NCI-H187 treated with DMSO at 0.1 percent for 48 hours (cell line): ENCODE measurements at places on chromosomes 16 and 17.

- DNase-seq = no peak
These were observed 1.5 kb downstream of the GSDMB start for GRCh38 chr17:39916918-39917317.

- DNase-seq = no peak
These were observed 1.6 kb upstream of the DUSP14 start for GRCh38 chr17:37488009-37488604.

- no peak for DNase-seq
These were observed 31.7 kb downstream of the SOCS1 start for GRCh38 chr16:11224096-11224893.

DNA sequence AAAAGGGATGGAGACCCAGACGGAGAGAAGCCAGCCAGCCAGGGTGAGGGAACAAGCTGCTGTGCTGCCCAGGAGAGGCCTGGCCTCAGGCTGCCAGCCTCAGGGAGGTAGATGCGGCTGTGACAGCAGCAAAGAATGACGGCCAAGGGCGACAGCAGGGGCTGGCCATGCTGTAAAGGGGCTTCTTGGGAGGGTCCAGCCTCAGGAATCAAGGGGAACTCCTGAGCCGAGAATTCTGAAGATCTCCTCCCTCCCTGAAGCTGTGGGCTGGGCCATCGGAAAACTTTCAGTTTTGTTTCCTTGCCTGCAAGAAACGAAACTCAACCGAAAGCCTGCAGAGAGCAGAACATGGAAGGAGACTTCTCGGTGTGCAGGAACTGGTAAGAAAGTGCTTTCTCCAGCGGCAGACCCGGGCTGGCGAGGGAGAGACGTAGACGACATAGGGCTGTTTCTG, at the start of gene XAF1:
TSS of gene XAF1 (plus strand) at position 316 of the 454 bp plus-strand sequence. CDS start at position 349, 33 bp downstream.
- no peak for DNase-seq

DNA sequence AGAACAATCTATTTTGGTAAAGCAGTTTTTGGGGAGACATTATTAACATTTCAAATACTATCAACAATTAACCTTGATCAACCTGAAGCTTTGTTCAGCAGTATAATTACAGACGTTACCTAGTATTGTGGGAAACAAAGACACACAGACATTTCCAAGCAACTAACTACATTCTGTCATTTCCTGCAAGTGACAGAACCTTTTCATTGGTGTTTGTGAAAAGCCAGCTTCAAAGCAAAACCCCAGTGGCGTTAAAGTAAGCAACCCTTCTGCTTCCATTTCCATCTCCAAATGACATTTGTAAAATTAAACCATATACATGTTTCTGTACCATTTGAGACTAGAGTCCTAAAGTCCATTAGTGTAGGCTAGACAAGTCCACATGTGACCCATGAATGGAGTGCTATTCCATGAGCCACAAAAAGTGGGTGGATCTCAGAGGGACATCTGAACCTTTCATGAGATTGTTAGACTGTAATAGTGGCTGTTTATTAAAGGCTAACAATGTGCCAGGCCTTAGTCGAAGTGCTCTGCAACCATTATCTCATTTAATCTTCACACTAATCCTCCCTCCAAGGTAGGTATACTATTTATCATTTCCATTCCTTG, 101.2 kb downstream of the SSH2 start:
- DNase-seq = no peak

- DNase-seq = no peak
These were observed 126.7 kb upstream of the FOXF1 start for GRCh38 chr16:86383488-86384262.

DNA sequence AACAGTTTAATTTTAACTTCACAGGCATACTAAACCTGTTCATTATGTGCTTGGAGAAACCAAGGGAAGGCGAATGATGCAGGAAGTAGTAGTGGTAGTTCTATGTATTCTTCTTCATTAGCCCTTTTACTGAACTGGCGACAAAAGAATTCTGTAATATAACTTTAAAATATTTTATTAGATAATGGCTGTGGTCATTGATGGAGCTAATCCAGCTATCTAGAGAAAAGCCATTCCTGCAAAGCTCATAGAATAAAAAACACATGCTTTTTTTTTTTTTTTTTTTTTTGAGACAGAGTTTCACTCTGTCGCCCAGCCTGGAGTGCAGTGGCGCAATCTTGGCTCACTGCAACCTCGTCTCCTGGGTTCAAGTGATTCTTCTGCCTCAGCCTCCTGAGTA, 23.5 kb downstream of the TANC2 start:
- no peak for DNase-seq

- no peak for DNase-seq
These were observed 18.7 kb downstream of the PTRH2 start for GRCh38 chr17:59688496-59688895.

DNA sequence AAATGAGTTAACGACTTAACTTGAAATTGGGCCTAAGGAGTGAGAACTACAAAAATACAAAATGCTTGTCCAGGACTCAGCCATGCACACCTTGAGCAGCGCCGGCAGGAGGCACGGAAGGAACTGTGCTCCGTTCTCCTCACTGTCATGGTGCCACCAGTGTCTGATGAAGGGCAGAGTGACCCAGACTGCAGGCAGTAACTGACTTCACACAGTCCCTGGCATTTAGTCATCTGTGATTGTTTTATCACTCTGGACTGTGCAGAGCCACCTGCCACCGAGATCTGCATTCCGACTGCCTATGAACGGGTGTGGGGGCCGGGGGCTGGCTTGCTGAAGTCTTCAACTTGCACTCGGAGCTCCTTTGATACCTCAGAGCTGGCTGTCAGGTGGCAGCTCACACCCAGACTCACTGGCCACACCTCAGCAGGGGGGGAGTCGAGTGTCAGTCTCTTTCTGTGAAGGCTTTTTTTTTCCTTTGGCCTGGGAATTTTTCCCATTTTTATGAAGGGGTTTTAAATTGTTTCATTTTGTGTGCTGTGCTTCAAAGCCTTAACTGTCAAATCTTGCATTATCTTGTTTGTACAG, 20.2 kb upstream of the ENDOV start:
- DNase-seq = no peak

- no peak for DNase-seq
These were observed 27.8 kb downstream of the TK2 start for GRCh38 chr16:66521951-66522771.

DNA sequence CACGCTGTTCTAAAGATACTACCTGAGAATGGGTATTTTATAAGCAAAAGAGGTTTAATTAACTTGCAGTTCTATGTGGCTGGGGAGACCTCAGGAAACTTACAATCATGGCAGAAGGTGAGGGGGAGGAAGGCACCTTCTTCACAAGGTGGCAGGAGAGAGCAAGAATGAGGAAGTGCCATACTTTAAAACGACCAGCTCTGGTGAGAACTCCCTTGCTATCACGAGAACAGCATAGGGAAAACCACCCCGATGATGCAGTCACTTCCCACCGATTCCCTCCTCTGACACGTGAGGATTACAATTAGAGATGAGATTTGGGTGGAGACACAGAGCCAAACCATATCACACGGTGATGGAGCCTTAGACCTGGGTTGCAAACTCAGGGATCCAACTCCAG, 317.5 kb upstream of the EEF2KMT start:
- DNase-seq = no peak

DNA sequence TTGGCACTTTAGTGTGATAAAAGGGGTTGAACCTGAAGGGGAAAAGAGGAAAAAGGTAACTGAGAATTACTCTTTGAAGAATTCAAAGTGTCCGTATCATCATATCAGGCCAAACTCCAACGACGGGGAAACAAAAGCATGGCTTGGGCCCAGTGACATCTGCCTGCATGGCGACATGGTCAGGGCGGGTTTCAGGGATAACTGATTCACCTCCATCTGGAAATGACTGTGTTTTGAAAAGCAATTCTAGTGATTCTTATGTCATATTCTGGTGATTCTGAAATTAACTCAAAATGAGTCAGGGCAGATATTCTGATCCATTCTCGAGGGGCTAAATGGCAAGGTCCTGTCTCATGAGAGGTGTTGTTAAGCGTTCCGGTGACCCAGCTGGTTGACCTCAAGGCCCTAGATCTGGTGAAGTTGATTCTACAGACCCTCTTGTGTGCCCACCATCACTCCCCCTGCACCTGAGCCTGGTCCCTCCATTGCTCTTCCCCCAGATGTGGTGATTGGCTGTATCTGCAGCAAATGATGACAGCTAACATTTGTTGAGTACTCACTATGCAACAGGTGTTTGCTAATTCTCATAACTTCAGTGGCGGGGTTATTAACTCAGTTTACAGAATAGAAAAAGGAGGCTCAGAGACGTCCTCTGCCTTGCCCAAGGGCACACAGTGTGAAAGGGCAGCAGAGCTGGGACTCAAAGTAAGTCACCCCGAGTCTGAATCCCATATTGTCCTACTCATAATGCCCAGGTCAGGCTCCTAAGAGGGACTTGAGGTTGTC, 251.8 kb downstream of the MAF start:
- no peak for DNase-seq

DNA sequence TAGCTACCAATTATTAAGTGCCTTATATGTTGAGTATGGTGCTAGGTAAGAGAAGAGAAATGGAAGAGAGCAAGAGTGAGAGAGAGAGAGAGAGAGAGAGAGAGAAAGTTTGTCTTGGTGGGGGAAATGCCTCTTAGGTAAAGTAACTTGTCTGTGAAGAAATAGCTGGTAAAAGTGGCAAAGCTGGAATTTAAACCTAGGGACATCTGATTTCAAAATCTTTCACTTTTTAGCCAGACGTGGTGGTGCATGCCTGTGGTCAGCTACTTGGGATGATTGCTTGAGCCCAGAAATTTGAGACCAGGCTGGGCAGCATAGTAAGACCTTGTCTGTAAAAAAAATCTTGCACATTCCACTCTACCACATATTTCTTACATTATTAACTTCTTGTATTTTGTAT, 23.0 kb upstream of the CDR2 start:
- no peak for DNase-seq

DNA sequence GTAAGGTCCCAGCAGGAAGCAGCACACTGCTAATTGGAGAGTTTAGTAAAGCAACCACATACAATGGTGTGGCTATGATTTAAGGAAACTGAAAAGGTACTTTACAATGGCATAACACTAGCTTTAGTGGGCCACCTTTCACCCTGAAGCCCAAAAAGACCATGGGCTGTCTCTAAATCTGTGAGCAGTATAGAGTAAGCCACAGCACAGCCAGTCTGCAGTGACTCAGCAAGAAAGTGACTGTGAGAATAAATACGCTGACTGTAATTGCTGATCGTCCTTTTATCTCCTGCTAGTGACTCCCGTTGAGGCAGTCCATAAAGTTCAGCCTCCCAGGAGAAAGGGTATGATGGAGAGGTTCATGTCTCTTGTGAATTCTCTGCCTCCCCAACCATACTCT, 679.8 kb upstream of the KIF2B start:
- DNase-seq = no peak

DNA sequence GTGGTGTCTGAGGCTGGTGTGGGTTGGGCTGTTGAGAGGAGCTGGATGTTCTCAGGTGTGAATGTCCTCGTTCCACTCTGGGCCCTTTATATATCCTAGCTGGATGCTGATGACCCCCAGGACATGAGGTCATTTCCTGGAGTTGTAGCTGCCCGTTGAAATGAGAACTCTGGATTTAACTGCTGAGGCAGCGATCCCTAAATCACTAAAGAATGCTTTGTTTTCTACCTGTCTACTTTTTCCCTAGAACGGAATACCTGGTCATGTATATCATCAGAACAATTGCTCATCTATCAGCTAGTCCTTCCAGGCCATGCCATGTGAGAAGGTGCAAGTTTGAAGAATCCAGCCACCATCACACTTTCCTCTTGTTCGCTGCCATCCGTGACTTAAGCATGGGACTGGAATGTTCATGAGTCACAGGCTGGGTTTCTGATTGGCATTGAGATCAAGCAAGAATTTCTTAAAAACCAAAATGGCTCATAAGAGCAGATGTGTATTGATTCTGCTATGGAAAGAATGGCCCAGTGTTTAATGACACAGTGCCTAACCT, at the start of gene KRTAP2-3:
TSS of gene KRTAP2-3 (minus strand) at position 63 of the 553 bp plus-strand sequence. CDS start 64 bp downstream, outside the sequence.
- no peak for DNase-seq

DNA sequence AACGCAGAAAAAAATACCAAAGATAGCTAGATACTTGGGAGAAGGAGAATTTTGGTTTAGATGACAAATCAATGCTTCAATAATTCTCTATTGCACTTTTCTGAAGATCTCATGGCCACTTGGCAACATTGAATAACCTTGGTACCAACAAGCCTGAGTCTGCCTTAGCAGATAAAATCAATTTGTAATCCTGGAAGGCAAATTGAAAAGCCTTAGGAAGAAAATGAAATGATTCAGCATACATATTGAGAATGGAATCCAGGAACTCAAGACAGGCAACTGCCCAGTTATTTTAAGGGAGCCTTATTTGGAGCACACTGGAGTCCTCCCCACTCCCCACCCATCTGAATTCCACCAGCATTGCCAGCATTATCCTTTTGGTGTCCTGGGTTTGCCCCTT, 109.3 kb upstream of the SOX9 start:
- DNase-seq = no peak

DNA sequence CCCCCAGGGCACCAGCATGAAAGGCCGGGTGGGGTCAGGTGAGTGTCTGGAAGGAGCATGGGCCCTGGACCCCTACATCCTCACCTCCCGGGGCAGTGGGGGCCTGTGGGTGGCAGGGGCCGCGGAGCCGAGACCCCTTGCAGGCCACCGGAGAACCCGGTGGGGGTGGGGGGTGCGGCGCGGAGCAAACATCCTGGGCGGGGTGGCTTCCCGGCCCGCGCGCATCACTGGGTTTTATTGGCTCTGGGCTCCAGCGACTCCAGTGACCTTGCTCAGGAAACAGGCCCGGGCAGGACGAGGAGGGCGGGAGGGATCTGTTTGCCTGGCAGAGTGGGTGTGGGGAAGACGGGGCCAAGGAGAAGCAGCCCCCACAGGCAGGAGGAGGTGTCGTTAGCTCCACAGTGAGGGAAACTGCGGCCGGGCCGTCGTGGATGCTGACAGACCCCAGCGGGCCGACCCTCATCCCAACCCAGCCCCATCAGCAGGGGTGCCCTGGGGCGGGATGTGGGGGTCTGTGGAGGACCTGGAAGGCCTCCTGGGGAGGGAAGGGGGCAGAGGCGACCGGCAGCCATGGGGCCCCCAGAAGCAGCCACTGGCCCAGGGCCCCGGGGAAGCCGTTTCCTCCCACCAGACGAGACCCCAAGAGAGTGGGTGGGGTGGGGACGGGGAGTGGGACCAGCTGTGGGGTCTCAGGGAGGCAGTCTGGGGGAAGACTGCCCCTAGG, 10.6 kb downstream of the SSTR5 start:
- no peak for DNase-seq

DNA sequence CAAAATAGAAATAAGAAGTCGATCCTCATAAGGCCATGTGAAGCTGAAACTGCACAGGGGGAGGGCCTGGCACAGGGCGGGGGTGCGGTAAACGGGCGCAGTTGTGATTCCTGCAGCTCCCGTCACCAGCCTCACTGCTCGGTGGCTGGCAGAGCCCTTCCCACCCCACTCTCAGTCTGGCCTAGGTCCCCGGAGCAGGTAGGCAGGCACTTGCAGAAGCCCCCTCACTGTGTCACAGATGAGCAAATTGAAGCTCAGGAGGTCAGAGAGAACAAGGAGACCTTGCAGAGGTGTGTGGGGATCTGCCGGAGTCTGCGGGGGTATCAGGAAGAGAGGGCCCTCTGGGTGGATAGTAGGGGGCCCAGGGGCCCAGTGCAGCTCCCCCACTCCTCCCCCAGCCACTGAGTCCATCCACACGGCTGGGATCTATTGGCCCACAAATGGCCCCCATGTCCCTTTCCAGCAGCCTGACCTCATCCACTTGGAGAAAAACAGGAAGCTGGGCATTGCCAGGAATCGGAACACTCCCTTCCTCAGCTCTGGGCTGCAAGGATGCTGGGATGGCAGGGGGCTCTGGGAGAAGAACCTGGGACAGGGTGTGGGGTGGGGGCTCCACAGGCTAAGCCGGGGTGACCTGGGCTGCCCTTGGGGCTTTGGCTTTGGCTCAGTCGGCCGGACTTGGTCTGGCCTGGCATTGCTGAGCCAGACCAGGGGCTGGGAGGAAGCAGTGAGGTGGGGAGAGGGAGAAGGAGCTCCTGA, 21.4 kb upstream of the MAP3K14 start:
- no peak for DNase-seq

GRCh38 chr17:21191698-21192097, 22.3 kb downstream of the TMEM11 start:
- no peak for DNase-seq
